Stimulated activated CD4-positive, alpha-beta T cell treated with anti-CD3 and anti-CD28 coated beads, Interleukin-12 subunit alpha, Interleukin-12 subunit beta, amount 100 ng/mL, for 24 hours (primary cell): ENCODE measurements at places on chromosomes 2 and 18.

GRCh38 chr2:69088466-69088865, 75.5 kb downstream of the ANTXR1 start:
- DNase-seq: no peak

DNA sequence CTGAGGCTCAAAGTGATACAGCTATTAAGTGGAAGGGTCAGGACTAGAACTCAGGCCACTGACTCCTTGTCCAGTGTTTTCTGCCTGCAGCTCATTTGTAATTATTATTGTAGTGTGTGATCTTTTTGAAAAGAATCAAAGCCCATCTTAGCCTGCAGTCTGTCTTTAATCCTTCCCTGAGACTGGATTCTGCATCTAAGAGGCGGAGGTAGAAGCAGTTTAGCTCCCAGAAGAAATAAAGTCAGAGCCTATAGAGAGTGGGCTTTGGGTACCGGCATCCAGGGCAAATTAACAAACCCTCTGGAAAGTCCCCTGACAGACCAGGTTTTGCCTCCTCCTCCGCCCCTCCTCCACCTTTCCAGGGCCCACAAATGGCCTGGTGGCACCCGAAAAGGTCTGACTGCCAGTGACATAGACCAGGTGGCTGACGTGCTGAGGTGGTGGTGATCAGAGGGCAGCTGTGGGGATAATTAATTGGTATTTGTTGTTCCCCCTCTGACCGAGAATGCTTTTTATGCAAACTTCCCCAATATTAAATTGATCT, 2.2 kb upstream of the RAX start:
- no peak for DNase-seq

DNA sequence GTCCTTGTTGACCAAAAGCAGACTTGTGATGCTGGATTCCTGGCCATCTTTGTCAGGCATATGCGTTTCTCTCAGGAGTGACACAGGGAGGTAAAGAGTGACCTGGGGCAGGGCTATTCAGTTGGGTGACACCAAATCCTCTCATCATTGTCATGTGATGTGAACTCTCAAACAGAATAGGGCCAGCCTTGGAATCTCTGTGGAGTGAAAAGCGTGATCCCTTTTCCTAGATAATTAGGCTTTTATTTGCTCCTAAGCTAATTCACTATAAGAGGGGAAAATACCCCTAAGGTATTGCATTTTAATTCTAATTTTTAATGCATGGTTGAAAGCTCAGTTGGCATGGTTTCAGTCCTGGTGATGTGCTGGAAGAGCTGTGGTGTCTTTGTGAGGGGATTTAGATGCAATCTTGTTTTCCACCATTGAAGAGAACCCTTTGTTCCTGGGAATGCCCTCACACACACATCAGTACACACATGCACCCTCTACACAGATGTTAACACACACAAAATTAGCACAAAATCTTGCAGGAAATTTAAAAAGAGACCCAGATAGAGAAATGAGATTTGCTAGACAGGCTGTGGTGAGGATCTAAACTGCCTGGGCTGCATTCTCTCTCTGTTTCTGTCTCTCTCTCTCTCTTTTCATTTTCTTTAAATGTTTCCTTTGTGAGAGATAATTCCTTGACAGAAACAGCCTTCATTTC, 349.9 kb downstream of the TSN start:
- DNase-seq: no peak

- no peak for DNase-seq
These were observed 94.4 kb downstream of the FANCL start for GRCh38 chr2:58146707-58147106.

- DNase-seq: no peak
These were observed 562.8 kb downstream of the TNS1 start for GRCh38 chr2:217440000-217440399.

- no peak for DNase-seq
These were observed 65.7 kb upstream of the RTN4 start for GRCh38 chr2:55115761-55116597.

DNA sequence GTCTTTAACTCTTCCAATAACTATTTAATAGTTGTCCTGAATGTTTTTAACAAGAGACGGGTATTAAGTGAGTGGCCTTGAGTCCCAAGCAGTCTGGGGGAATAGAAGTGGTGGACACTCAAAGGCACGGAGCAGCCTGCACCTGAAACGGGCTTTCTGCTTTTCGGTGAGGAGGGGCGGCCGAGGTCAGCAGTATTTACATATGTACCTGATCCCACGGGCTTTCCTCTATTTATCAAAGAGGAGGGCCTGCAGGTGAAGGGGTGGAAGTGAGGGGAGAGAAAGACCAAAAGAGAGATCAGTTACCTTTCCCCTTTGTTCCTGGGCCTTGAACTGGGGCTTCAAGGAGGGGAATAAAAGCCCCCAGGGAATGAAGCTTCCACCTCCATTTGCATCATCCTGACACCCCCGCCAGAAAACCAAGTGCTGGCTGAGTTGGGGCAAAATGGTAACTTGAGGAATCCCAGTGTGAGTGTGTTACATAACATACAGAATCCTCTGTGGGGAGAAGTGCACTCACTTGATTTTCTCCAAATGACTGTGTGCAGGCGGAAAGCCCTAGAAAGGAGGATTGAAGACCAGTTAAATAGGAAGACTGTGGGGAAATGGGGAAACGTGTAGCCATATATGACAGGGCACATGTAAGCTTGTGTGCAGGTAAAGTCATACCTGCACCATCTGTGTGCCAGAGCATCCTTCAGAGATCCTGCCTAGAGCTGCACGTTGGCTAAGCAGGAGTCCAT, 12.4 kb downstream of the POU3F3 start:
- DNase-seq: no peak

GRCh38 chr2:216516730-216517350, 18.2 kb downstream of the RPL37A start:
- no peak for DNase-seq

DNA sequence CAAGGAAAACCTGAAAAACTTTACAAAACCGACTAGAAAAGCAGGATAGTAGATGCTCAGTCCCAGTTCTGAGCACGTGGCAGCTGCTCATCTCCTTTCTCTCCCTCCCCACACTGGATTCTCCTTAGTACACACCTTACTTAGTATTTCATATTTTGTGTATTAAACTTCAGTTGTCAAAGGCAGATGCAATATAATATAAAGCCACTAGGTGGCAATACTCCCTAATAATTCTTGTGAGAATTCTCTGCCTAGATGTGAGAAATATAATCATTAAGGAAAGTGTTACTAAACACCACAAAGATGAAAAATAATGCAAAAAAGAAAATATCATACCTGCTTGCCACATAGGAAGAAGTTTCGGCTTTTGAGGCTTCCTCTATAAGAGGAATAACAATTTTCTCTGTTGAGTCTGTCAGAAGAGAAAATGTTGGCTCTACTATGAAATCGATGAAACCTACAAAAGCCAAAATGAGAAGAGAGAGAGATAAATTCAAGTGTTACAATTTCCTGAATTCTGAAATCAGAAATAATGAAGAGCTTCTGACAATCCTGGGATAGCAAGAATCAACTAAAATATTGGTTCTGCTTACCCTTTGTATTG, 200.6 kb downstream of the PPP1R1C start:
- DNase-seq: no peak

DNA sequence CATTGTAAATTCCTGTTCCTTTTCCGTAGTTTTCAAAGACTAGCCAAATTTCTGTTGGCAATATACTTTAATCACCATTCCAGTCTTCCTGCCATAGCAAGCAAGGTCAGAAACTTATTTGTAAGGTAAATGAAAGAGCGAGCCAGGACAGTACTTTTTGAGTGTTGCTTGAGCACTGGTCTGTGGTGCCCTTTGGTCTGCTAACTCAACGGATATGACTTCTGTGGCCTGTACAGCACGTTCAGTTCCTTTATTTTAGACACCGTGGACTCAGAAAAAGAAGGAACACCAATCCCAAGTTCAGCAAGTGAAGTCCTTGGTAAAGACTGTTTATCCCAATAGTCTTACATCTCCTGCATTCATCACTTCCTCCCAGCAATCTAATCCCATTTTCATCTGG, 166.3 kb downstream of the MYO1B start:
- no peak for DNase-seq

DNA sequence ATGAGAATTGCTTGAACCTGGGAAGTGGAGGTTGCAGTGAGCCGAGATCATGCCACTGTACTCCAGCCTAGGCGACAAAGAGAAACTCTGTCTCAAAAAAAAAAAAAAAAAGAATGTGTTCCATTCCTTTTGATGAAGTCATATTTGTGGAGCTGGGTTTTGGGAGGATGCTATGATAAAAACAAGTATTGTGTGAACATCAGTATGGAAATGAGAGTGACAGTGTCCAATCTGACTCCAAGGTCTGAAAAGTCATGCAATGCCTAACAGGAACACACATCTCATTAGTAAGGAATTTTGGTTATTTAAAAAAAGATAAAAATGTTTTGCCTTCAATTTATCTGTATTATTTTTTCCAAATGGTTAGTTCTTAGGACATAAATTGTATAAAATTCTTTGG, 11.8 kb downstream of the GCFC2 start:
- no peak for DNase-seq

DNA sequence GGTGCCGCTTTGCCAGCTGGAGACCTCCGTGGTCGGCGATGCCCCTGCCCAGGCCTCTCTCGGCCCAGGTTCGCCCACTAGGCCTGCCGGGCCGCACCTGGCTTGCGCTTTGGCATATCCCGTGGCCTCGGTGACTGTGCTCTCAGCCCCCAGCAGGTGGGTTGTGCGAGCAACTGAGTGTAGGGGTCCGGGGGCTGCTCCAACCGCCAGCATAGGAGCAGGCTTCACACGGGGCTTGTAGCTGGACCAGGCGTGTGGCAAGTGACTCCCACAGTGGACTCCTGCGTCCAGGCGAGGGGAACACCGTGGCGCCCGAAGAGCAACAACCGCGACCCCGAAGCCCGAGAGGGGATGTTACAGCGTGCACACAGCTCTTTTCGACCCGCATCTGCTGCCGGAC, 9.7 kb downstream of the TRAPPC12 start:
- no peak for DNase-seq

DNA sequence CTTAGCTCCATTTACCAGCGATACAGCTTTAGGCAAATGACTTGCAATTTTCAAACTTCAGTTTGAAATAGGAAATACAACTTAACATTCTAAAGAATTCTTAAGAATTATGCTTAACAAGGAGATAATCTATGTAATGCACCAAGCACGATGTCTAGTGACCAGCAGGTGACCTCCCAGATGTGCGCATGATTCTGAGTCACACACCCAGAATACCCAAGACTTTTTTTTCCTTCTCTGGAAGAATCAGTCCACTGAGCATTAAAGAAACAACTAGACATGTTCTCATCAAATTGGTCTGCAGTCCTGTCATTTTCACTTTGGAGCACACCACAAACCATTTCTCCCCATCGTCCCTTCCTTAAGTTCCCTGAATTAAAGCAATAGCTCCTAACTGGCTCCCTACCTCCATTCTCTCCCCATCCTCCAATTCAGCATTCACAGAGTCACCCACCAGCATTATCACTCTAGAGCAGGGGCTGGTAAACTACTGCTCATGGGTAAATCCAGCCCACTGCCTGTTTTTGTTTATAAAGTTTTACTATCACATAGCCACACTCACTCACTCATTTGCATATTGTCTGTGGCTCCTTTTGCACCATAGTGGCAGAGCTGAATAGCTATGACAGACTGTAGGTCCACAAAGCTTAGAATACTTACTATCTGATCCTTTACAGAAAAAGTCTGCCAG, 13.2 kb downstream of the EVA1A start:
- DNase-seq: no peak

DNA sequence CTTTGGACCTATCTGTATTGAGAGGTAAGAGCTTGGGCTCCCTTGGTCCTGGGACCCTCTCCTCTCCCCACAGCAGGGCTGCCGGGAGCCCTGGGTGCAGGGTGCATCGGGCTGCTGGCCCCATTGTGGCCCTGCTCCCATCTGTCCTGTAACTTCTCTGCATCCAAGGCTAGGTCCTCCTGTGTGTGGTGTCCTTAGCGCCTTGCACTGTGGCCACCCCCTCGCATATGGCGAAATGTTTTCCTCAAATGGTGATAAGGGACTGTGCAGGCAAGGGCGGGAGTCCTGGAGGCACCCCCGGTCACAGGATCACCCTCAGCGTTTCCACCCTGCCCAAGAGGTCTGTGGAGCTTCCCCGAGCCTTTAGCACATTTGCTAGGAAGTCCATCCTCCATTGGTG, 208.2 kb downstream of the SH3RF3 start:
- no peak for DNase-seq

DNA sequence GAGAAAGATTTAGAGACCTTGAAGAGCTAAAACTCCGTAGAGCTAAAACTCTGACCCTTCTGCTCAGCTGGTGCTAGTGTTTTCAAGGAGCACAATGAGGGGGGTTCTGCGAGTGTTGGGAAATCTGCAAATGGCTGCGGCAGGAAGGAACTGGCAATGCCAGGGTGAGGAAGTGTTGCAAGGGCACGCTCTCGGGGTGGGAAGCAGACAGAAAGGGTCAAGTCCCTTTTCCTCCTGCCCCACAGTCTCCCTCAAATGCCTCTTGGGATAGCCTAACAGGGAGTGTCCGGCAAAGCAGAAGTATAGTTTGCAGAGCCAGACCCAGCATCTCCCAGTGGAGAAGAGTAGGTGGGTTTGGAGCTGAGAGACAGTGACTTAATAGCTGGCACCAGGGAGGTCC, 60.5 kb downstream of the NCAPH start:
- DNase-seq: no peak

DNA sequence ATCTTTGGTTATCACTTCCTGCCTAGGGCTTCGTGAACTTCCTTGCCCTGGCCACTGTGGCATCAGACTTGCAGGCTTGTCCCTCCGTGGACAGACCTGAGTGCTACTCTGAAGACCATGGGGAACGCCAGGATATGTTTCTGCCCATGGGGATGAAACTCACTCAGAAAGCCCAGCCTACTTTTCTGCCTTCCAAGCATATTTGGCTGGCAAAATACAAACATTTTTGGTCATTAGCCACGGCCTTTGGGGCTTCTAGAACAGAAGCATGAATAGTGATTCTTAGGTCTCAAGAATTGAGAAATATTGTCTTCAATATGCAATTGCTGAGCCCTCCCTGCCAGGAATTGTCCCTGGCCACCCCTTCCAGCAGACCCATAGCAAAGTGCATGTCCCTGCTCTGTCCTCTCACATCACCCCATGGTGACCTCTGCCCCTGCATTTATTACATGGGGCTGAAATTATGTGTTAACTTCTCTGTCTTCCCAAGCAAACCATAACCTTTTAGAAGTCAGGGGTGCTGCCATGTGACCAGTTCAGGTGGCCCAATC, 152.4 kb downstream of the OSR1 start:
- no peak for DNase-seq

DNA sequence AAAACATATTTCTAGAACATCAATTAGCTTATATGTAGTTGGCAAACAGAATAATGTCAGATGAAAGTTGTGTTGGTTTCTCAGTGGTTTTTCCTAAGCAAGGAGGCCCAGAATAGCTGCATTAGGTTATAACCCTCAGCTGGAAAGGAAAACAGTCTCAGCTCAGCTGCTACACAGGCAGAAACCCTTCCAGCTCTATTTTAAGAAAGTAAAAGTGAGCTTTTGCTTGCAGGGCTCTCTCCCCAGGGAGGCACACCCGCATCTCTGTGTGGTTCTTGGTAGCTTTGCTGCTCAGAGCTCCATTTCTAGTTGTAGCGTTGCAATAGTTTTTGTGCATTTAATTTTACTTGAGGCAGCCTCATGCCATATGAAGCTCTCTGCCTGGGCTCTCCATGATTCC, 54.6 kb downstream of the PIKFYVE start:
- DNase-seq: no peak

GRCh38 chr2:189118386-189118785, 61.2 kb downstream of the COL5A2 start:
- DNase-seq: no peak

GRCh38 chr2:28631514-28632206, 120.0 kb upstream of the PPP1CB start:
- DNase-seq: no peak
